SIG-M5 (cell line): ENCODE measurements at places on chromosomes 5 and 9.

GRCh38 chr9:89278997-89279739 lies 31.8 kb upstream of the CKS2 start:
- DNase-seq, result no peak

DNA sequence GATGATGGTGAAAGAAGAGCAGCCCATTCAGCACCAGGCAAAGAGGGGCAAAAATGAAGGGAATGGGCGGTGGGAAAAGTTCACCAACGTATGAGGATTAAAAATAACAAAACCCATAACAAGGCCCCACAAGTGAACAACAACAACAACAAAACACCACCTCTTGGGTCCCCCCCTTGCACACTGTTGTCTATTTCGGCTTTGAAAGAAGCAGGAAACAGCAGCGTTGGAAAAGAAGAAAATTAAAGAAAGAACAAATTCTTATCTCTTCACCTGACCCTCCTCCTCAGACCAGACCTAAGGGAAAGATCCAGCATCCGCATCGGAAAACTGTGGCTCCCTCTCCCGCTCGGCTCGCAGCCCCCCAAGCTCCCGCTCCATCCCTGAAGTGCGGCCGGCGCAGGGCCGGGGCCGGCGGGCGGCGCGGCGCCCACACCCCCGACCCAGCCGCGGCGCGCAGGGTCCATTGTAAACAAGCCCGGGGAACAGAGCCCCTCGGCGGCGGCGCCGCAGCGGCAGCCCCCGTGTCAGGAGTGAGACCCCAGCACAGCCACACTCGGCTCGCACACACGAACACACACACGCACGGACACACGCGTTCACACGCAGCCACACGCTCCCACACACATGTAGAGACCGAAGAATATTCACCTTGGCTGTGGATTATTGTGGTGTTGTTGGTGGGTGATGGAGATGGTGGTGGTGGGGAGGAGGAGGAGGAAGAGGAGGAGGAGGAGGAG lies 535 bp downstream of the RFX3 start:
- no peak for DNase-seq

- DNase-seq, result no peak
These were observed 633 bp upstream of the PPP1R26 start for GRCh38 chr9:135478829-135479468.

DNA sequence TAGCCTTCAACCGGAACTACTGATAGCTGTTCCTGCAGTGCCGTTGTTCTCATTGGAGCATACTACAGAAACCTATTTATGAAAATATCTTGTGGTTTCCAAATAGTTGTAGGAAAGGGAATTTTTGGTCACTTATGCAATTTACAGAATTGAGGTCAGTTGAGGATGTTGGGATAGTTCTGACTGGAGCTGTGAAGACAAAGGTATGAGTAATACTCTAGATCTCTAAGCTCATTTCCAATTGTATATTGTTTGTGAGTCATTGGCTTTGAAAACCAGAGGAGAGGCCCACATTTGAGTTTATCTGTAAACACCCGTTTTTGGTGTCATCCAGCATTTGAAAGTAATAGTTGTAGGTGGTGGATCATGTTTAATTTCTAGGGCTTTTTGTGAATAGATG lies 561.3 kb upstream of the WWC1 start:
- DNase-seq, result no peak

- no peak for DNase-seq
These were observed 37.8 kb downstream of the EBF1 start for GRCh38 chr5:159061834-159062474.

DNA sequence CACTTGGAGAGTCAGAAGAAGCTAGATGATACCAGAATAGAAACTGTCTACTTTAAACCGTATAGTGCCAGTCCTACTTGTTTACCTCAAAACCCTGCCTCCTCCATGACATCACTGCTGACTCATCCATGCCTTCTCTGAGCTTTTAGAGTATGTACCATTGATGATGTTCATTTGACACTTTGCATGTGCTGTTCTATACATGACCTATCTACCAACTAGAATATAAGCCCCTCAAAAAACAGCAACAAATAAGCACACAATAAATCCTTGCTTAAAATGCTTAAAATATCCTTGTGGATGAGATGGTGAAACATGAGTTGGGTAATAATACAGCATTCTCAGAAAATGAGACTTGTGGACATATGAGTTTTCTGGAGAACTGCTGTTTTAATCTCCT lies 2.6 kb downstream of the CTNNAL1 start:
- DNase-seq, result no peak

DNA sequence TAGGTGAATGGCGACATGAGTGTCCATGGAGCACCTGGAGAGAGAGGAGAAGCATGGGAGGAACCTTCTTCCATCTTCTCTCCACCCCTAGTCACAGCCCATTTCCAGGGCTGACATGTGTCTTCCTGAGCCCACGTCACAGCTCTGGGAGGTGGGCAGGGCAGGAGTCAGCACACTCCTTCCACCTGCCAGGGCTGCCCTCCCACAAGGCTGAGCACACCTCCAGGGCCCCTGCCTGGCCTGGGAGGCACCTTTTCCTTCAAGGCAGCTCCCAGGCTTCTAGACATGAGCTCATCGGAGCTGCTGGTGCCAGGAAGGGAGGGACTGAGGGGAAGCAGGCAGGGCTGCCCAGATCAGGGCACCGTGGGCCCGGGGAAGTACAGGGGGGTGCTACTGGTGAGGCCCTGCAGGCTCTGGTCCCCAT lies 13.6 kb upstream of the SYNPO start:
- no peak for DNase-seq

- no peak for DNase-seq
These were observed 37.4 kb downstream of the PTCH1 start for GRCh38 chr9:95479330-95479729.

DNA sequence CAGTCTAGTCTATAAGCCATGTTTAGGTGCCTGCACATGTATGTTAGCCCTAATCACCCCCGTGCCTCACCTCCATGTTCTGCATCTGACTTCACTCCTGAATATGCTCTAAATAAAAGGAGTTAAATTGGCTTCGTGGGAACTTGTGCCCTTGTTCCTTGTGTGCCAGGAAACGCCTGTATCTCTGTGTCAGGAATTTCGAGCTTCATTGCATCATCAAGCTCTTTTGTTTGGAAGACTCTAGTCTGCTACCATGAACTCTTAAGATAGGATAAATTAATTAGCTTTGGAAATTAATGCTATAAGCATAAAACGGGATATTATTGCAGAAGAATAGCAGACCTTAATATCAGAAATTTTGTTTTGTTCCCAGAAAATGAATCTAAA lies 99.2 kb downstream of the ADCY2 start:
- DNase-seq, result no peak

GRCh38 chr5:78399116-78399515 lies 38.7 kb downstream of the SCAMP1 start:
- no peak for DNase-seq

- DNase-seq, result no peak
These were observed 111.1 kb downstream of the ARRDC3 start for GRCh38 chr5:91271999-91272398.

DNA sequence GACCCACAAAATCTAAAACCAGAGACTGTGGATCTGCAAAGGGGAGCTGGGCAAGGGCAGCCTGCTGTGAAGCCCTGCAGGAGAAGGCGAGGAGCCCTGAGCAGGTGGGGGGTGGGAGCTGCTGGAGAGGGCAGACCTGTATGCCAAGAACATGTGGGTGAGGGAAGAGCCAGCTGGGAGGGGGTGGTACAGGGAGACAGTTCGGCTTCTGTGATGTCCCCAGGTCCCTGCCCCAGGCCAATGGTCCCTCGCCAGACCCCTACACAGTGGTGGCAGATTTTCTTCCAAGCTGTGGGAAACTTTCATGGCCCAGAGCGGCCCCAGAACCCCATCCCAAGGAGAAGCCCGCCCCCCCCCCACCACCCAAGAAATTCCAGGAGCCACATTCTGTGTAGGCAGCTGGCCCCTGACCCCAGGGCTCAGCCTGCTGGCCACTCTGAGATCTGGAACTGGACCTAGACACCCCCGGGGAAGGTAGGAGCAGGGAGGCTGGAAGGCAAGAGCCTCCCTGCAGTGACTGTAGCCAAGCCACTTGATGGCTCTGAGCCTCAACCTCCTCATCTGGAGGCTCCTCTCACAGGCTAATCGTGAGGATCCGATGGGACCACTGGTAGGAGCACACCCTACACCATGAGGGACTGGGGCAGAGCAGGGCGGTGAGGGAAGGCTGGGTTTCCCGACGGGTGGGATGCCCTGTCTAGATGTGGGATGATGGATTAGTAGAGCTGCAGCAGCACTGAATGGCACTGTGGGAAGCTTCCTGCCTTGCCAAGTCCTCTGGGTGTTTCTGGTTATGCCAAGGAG lies 22.6 kb upstream of the CSF1R start:
- no peak for DNase-seq

- no peak for DNase-seq
These were observed 434 bp downstream of the GLRX start for GRCh38 chr5:95822043-95822541.

- DNase-seq, result no peak
These were observed 184.9 kb downstream of the PCSK1 start for GRCh38 chr5:96248131-96248530.

GRCh38 chr9:137977571-137978261 lies 100.1 kb downstream of the CACNA1B start:
- no peak for DNase-seq

DNA sequence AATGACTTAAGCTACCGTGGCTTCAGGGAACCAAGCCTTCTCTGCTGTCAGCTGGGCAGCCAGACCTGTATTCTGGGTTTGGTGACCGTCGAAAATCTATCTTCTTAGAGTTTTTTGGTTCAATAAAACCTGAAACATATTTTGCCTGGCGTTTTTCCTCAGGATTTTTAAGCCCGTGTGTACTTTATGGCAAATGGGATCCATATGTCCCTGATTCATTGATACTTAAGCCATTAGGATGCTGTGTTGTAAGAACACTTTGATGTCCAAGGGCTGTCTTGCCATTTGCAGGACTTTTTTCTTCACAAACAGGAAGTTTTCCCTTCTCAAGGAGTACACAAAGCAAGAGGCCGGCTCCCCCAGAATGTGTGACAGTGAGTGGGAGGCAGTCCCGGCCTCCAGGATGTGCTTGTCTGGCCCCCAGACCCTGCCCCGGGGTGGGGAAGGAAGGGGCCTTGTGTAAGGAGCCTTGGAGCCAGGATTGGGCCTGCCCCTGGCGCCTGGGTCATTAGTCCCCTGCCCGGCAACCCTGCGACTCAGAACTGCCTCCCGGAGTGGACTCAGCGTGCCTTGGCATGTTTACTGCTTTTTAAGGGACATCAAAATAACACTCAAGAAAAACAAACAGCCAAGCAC lies 83.4 kb upstream of the SMIM23 start:
- DNase-seq, result no peak

- DNase-seq, result no peak
These were observed 174.9 kb upstream of the PAPPA start for GRCh38 chr9:115978659-115979096.

GRCh38 chr9:120183615-120184014 lies 396.4 kb downstream of the CDK5RAP2 start:
- DNase-seq, result no peak

- no peak for DNase-seq
These were observed 1.6 kb upstream of the MEF2C start for GRCh38 chr5:88884608-88884877.

GRCh38 chr9:5445886-5446285 lies 4.5 kb upstream of the CD274 start:
- no peak for DNase-seq

DNA sequence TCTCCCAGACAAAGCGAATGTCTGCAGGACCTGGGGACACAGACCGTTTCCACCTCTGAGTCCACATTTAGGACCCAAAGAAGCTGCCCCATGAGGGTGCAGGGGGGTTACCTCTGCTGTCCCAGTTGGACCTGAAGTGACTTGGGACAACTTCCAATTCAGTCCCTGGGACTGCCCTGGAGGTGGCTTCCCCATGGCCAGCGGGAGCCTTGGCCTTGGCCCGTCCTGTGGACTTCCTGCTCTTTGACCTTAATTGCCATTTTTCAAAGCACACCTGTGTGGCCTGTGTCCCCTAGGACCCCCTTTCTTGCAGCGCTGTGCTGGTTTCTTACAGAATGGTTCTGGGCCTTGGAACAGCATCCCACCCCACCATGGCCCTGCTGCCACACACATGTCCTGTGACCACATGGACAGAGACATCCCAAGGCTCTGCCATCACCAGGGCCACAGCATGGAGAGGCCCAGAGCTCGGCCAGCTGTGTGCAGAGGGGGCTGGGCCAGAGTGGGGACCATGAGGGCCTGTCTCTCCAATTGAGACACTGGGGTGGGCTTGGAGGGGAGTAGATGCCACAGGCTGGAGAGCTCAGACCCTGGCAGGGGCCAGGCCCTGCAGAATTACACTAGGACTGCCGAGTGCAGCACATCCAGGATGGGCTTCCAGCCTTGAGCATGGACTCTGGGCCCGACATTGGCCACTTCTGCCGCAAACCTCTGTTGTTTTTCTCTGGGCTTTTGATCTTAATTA lies 45.8 kb downstream of the SECISBP2 start:
- DNase-seq, result no peak
